ENCODE measurements at places on chromosomes 3 and 15.

GRCh38 chr15:73028831-73029451 lies 23.3 kb upstream of the NEO1 start:
- no peak for DNase-seq

- no peak for DNase-seq
Measured at GRCh38 chr3:120039642-120040610, 54.3 kb downstream of the GSK3B start.

DNA sequence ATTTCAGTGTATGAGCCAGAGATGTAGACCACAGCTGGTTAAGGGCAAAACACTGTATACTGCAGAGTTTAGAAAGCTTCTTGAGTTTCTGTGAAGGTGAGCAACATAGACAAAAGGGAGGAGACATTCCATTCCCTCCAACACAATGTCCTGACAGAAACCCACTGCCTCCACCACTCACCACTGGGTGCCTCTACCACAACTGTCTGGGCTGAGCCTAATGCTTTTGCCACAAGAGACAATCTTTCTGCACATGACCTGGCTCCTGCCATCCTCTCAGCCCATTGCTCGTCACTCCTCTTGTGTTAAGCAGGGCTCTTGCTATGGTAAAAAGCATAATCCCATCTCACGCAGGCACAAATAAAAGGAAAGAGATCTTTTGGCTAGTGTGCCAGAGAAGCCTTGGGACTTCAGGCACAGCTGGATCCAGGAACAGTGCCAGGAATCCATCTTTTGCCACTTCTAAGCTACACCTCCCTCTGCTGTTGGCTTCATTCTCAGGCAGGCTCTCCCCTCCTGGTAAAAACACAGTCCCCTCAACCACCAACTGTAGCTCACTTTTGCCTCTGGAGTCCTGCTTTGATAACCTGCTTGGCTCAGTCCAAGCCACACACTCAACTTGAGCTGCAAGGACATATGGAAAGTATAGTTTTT lies 140.6 kb upstream of the PRR20G start:
- no peak for DNase-seq

GRCh38 chr3:126961191-126961790 lies 21.6 kb upstream of the PLXNA1 start:
- DNase-seq = peak; percentile 89

DNA sequence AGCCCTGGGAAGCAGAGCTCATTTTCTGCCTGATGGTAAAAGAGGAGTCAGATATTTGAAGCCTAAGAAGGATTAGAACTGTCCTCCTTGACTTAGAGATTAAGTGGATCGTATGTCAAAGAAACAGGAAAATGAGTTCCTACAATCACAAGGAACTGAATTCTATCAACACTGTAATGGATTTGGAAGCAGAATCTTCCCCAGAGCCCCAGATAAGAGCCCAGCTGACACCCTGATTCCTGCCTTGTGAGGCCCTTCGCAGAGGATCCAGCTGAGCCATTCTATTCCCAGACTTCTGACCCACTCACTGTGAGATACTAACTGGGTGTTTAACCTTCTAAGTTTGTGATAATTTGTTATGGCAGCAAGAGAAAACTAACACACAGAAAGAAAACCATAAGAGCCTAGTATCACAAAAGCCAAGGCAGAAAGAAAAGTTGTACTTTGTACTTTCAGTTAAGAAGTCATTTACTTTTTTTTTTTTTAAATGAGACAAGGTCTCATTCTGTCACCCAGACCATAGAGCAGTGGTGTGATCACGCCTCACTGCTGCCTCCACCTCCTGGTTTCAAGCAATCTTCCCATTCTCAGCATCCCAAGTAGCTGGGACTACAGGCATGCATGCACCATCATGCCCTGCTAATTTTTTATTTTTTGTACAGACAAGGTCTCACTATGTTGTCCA lies 61.1 kb upstream of the ZBTB20 start:
- DNase-seq = no peak

GRCh38 chr3:17941766-17942165 lies 199.3 kb upstream of the TBC1D5 start:
- no peak for DNase-seq

DNA sequence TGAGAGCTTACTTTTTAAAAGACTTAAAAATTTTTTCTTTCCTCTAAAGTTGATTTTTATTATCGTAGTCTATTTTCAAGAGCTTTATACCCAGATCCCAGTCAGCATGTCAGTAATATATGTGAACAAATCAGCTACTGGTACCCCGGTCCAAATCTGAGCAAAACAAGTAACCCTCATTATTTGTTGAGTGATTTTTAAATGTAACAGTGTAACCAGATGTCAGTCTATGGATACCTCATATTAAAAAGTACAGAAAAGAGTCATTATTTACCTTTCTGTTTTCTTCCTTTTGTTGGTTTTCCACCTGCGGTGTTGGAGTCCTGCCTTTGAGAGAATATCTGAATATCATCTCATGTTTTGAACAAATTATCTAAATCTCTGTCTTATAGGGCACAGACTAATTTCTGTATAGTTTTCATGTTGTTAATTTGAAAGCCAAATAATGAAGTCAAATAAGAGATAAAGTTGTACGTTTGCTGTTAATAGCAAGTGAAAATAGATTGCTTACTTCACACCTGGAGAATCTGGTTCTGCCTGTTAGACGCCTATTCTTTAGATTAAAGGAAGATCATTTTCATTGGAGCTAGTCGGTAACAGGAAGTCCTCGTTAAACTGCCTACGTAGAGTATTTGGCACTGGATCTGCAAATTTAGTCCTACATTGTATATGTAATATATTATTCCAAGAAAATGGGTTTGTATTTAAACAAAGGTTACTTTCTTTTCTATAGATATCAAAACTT lies at the start of gene STX19:
Gene STX19 (minus strand): TSS at position 505 of the 745 bp plus-strand sequence. CDS start 13,328 bp downstream, outside the sequence.
- DNase-seq = no peak

DNA sequence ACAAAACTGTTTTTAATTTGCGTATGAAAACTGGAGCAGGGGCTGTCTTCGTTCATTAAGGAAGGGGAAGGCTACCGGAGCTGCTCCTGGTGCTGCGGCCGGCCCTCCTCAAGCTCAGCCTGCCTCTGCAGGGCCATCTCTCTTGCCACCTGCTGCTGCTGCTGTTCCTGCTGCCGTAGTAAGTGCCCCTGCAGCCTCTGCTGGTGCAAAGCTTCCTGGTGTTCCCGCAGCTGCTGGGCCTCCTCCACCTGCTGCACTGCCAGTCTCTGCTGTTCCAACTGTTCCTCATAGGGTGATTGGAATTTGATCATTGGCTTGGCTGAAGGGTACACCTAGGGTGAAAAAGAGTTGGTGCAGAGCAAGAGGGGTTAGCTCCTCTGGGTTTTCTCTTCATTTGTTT lies 66.0 kb downstream of the GOLIM4 start:
- DNase-seq = no peak

DNA sequence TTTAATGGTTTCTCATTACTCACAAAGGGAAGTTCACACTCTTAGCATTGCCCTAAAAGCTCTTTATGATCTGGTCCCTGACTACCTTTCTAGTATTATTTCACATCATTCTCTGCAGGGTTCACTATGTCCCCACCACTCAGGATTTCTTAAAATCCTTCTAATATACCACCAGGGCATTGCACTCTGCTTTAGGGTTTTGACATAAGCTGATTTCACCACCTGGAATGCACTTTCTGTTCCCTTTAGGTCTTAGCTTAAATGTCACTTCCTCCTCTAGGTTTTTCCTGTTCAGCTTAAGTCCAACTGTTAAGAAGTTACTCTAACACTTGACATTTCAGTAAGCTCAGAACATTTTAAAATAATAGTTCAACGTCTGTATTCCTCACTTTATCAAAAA lies 81.7 kb downstream of the HCN4 start:
- no peak for DNase-seq

- DNase-seq = no peak
Measured at GRCh38 chr15:94877833-94878232, 646.5 kb downstream of the MCTP2 start.

- peak; percentile 23 for DNase-seq
Measured at GRCh38 chr15:99681990-99682389, 51.2 kb downstream of the LYSMD4 start.

DNA sequence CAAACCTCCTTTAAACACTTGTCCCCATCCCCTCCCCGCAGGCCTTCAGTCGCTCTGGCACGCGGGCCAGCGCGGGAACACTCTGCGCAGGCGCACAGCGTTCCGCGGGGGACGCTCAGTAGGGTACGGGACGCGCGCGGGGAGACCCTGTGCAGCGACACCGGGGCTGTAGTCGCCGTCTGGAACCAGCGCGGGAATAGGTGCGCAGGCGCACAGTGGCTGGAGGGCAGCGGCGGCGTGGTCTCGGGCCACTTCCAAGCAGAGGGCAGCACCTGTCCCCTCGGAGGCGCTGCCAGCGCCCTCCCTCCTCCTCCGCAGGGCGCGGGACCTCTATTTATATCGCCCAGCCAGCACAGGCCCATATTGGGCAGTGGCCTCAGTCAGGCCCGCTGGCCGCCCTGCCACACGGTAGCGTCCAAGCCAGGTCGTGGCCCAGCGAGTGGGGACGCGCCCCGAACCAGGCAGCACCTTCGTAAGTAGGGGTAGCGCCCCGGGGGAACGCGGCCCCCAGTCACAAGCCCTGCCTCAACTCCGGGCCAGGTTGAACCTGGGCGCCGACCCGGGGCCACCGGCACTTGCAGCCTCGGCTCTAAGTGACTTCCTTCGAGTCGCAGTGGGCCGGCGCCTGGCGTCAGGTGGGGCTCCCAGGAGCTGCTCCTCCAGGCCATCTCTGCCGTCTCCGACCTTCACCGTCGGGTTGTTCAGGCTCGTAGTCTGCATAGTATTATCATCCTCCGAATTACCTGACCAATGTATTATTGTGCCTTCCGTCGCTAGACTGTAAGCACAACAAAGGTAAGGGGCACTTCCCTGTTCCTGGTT lies at the start of gene KBTBD12:
Gene KBTBD12 (plus strand): TSS at position 118 of the 822 bp plus-strand sequence. CDS start 7,830 bp downstream, outside the sequence.
- DNase-seq = no peak

GRCh38 chr15:44035781-44036699 lies 159.0 kb downstream of the FRMD5 start:
- DNase-seq = no peak

- DNase-seq = no peak
Measured at GRCh38 chr3:172846103-172846561, 95.6 kb downstream of the ECT2 start.

GRCh38 chr3:71786217-71786549 lies 1.2 kb upstream of the PROK2 start:
- peak; percentile 30 for DNase-seq

GRCh38 chr3:12948371-12948770 lies 107.0 kb upstream of the RPL32 start:
- peak; percentile 76 for DNase-seq

DNA sequence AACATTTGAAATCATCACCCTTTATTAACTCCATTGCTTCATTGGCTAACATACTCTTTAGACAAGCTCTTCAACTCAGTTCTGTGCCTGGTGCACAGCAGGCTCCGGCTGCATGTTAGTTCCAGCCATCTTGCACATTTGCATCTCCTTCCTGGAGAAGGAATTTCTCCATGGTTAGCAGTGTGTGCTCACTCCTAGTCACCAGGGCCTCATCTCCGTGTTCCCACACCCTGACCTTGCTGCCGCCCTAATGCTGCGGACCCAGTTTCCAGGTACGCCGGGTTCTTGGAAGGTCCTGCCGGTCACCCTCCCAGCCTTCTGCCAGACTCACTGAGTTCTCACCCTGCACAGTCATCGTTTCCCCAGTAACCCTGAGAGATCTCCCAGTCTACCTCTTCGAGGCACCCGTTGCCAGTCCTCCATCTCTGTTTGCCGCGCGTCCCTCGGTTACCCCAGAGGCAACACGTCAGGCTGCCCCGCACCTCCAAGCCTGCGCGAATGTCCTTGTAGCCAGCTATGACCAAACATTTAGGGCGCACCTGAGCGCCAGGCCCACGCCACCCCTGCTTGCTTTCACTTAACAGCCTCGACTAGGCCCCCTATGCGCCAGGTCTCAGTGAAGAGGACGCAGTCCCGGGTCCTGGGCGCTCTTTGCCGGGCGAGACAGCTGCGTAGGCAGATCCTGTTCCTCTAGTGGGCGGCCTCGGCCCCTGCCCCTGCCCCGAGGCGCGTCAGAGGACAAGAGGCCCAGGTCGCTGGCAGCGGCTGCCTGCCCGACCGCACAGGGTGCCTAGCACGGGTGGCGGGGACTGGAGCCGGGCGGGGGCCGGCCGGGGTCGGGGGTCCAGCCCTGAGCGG lies 747 bp upstream of the ZNF592 start:
- DNase-seq = peak; percentile 51

DNA sequence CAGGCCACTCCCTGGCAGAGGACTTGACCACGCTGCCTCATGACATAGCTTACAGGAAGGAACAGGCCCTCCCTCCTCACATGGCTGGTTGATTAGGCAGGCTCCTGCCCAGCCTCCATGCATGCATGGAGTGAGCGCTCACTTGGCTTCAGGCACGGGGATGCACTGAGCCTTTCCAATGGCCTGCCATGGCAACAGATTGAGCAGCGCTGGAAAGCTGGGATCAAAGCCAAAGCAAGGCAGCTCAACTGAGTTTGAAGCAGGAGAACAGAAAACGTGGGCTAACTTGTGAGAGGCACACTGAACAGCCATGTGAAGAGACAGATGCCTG lies 5.9 kb upstream of the GRAMD2A start:
- DNase-seq = peak; percentile 86

GRCh38 chr3:122880624-122881023 lies 85.8 kb downstream of the SLC49A4 start:
- DNase-seq = no peak

DNA sequence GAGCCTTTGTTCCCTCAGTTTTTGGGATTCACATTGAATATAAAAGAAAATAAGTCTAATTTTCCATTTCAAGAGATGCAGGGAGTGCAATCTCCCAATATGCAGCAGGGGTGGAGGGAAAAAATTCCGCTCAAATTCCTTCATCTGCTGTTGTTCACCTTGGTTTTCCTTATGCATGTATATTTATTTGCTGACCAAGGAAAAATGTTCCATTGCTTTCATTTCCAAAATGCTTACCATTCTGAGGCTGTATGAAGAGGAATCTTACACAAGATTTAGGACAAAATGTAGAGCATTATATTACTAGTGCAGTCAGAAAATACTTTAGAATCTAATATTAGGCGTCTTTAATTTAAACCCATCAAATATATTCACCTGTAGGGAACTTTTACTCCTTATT lies 863.9 kb downstream of the EPHA3 start:
- DNase-seq = no peak

DNA sequence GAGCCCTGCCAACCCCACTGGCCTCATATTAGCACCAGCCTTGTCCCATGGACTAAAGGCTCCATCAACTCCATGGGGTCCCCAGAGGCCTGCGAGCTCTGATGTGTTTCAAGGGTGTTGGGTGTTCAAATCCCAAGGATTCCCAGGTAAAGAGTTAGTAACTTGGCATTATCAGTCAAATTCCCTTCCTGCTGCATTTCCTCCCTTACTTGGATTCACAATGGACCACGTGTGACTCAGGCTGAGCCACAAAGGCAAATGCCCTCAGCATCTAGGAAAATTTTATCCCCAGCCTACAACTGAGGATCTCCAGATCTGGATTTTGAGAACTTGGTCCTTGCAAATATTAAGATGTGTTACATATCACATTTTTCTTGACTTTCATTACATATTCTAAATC lies 58.8 kb downstream of the GADL1 start:
- no peak for DNase-seq

GRCh38 chr3:40381904-40382616 lies 4.9 kb upstream of the ENTPD3 start:
- DNase-seq = no peak

- DNase-seq = no peak
Measured at GRCh38 chr3:187896646-187897045, 151.4 kb upstream of the BCL6 start.
